HFFc6 (cell line): ENCODE measurements at places on chromosomes 3 and 15. TPM values are rescaled to one million over a fixed set of nuclear protein-coding genes. Genes with fewer than 3 reads are reported as not detected.

Gene IP6K2
- total RNA-seq = 47.1 to 64.6 TPM (median 52.8 TPM) in 3 replicates

Gene PEX5L
- 0.15 to 0.17 TPM in 2 of 3 replicates, not detected in the other for total RNA-seq

DNA sequence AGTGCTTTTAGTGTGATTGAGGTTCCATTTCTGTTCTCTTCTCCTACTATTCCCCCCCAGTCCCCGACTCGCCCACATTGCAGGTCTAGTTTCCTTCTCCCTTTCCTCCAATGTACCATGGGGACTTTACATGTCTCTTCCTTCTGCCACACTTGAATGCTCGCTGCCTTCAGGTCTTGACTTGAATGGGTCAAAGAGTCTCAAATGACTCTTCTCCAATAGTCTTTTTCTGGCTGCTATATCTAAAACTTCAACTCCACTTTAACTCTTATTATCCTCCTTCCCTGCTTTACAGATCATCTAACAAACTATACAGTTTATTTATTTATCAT is 213.9 kb upstream of the SLC2A2 start:
- H3K4me3 ChIP-seq = no peak overlapping the region
- 0 out of 2 replicates have a peak, but pooled peaks cover 3% of the 10 kb centered on the region for H3K36me3 ChIP-seq
- DNase-seq = no peak
- no peaks in the 10 kb centered on the region; the same call in 1 of the 2 replicates for H3K4me1 ChIP-seq
- no peak overlapping the region for H3K27ac ChIP-seq
- peaks cover 2% of the 10 kb centered on the region for H3K27me3 ChIP-seq

DNA sequence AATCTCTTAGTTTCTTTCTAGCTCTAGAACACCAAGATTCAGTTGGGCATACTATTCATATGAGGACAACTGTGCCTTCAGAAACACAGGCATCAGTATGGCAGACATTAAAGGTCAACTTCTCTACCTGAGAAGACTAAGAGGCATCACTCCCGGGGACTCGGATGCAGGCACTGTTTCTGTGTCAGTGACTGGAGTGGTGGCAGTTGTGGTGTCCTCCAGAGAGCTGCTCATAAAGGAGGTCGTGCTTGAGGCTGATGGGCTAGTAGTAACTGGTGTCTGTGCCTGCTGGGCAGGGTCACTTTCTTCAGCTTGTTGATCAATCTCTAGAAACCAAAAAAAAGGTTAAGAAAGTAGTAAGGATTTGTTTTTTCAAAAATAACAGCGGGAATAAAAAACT is 75.2 kb downstream of the FBXL22 start:
- H3K27ac ChIP-seq = no peak overlapping the region; the same call in 1 of the 2 replicates
- no peak for DNase-seq
- peaks cover 2% of the 10 kb centered on the region; the same call in 1 of the 2 replicates for H3K27me3 ChIP-seq
- H3K36me3 ChIP-seq = peaks cover 5% of the 10 kb centered on the region
- no peak overlapping the region for H3K4me3 ChIP-seq

GRCh38 chr15:71595846-71596553 is 214.4 kb upstream of the NR2E3 start:
- H3K4me3 ChIP-seq = no peak overlapping the region
- H3K27ac ChIP-seq = peak overlapping the region; percentile 60
- no peaks in the 10 kb centered on the region for H3K36me3 ChIP-seq
- H3K27me3 ChIP-seq = peaks cover 6% of the 10 kb centered on the region
- DNase-seq = peak; percentile 35

DNA sequence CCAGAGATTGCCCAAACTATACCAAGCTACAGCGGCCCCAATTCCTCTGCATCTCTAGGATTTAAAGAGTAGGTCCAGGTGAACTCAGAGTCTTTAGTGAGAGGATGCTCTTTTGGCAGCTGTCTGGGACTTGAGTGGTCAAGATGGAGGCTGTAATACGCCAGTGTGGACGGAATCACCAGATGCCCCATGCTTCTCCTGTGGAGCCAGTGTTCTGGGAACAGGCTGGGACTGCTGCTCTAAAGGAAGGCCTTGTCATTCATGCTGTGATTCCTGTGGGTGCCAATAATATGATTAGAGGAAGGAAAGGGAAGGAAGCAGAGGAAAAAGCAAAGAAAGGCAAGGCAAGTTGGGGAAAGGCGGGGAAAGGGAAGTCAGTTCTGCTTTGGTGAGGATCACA is 17.4 kb upstream of the NOX5 start:
- no peaks in the 10 kb centered on the region for H3K36me3 ChIP-seq
- DNase-seq = no peak
- H3K4me3 ChIP-seq = no peak overlapping the region
- H3K27ac ChIP-seq = no peak overlapping the region
- peaks cover 36% of the 10 kb centered on the region for H3K4me1 ChIP-seq
- H3K27me3 ChIP-seq = peaks cover 22% of the 10 kb centered on the region

GRCh38 chr15:31161951-31162350 is 60.4 kb upstream of the TRPM1 start:
- H3K36me3 ChIP-seq = no peaks in the 10 kb centered on the region
- DNase-seq = no peak
- H3K27me3 ChIP-seq = peaks cover 41% of the 10 kb centered on the region
- no peak overlapping the region for H3K4me3 ChIP-seq
- 0 out of 2 replicates have a peak, but pooled peaks cover 5% of the 10 kb centered on the region for H3K4me1 ChIP-seq

- H3K27ac ChIP-seq = no peak overlapping the region
- H3K4me1 ChIP-seq = no peaks in the 10 kb centered on the region
- H3K27me3 ChIP-seq = peaks cover 20% of the 10 kb centered on the region
- DNase-seq = no peak
- H3K36me3 ChIP-seq = peaks cover 15% of the 10 kb centered on the region
These were observed 28.6 kb downstream of the TMEM202 start for GRCh38 chr15:72426753-72427152.

GRCh38 chr3:23776352-23776891 is 29.3 kb upstream of the UBE2E1 start:
- no peak overlapping the region for H3K4me3 ChIP-seq
- H3K36me3 ChIP-seq = no peaks in the 10 kb centered on the region
- peak; percentile 24 for DNase-seq
- no peak overlapping the region for H3K27ac ChIP-seq
- H3K27me3 ChIP-seq = peaks cover 4% of the 10 kb centered on the region

DNA sequence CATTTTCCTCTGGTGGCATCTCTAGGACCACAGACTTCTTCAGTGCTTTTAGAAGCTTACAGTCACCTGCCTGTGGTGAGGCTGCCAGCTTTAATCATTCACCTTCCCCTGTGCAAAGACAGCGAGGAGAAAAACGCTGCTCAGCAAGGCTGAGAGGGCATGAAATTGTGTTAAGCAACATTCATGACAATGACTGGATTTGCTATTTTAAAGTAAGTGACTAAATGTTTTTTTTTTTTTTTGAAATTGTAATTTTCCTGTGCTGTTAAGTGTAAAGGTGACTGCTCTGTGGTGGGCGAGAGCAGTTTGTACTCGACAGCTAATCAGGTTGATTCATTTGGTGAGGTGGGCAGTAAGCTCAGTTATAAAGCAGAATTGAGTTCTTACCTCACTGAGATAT is 240.4 kb downstream of the NSUN3 start:
- peaks cover 1% of the 10 kb centered on the region for H3K27me3 ChIP-seq
- H3K4me3 ChIP-seq = no peak overlapping the region
- DNase-seq = no peak
- H3K4me1 ChIP-seq = no peaks in the 10 kb centered on the region
- no peak overlapping the region for H3K27ac ChIP-seq
- no peaks in the 10 kb centered on the region for H3K36me3 ChIP-seq

Gene LMAN1L
- total RNA-seq = not detected in 3 replicates

- H3K36me3 ChIP-seq = 0 out of 2 replicates have a peak, but pooled peaks cover 4% of the 10 kb centered on the region
- no peaks in the 10 kb centered on the region for H3K4me1 ChIP-seq
- no peak for DNase-seq
- no peak overlapping the region for H3K4me3 ChIP-seq
These were observed 597.4 kb downstream of the RSL24D1 start for GRCh38 chr15:54599386-54599785.

GRCh38 chr15:29051422-29051821 is 165.6 kb downstream of the APBA2 start:
- no peaks in the 10 kb centered on the region; the same call in 1 of the 2 replicates for H3K27me3 ChIP-seq
- no peak for DNase-seq
- H3K4me3 ChIP-seq = no peak overlapping the region
- H3K36me3 ChIP-seq = 0 out of 2 replicates have a peak, but pooled peaks cover 4% of the 10 kb centered on the region
- no peak overlapping the region for H3K27ac ChIP-seq
